Fibroblast of lung (primary cell): ENCODE measurements at places on chromosomes 6 and 20. TPM values are rescaled to one million over a fixed set of nuclear protein-coding genes. Genes with fewer than 3 reads are reported as not detected.

OXT gene
- polyA plus RNA-seq = not detected in 2 replicates

QKI gene
- polyA plus RNA-seq = 218 and 224 TPM in 2 replicates

SLPI gene
- 3.7 TPM in 1 of 2 replicates, not detected in the other for polyA plus RNA-seq

HLA-DRA gene
- 0.25 and 0.99 TPM in 2 replicates for polyA plus RNA-seq
